ENCODE measurements at places on chromosomes 4 and X.

DNA sequence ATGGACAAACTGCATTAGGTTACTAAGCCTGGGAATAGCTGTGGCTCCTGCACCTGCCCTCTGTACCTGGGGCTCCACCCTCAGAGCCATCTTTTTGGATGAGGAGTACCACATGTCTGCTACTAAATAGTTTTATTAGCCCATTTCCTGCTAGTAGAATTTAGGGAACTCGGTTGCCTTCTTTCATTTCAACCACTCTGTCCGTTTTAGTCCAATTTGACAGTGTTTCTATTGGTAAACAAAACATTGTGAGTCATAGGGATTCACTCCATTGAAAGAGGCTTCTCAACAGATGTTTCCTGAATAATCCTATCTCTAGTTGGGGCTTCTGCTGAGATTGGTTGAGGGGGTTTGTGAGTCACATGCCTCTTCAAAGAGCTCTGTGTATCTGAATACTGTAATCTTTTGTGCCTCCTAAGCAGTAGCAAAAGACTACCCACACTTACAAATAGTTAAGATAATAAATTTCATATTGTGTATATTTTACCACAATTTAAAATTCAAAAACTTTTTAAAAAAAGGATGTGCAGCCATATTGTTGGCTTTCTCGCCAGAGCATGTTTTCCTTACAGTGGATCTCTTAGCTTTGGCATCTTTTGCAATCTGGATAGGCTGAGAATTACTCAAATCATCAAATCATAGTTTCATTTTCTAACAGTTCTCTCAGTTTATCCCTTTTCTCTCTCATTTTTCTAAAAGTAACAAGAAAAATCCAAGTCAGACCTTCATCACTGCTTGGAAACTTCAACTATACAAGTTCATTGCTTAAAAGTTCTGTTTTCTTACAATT, 9.9 kb downstream of the FAM200B start:
- DNase-seq: no peak

DNA sequence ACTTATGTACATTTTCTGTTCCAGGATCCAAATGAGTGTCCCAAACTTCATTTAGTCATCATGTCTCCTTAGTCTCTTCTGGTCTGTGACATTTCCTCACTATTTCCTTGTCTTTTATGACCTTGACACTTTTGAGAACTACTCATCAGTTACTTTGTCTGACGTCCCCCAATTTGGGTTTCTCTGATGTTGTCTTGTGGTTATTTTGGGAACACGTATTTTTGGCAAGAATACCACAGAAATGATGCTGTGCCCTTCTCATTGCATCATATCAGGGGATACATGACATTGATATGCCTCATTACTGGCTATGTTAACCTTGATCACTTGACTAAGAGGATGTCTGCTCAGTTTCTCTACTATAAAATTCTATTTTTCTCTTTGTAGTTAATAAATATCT, 308.8 kb downstream of the ZNF674 start:
- no peak for DNase-seq

GRCh38 chrX:73562458-73562857, 539 bp upstream of the CHIC1 start:
- DNase-seq: no peak

- no peak for DNase-seq
Measured at GRCh38 chr4:25896776-25897539, 17.1 kb upstream of the SMIM20 start.

DNA sequence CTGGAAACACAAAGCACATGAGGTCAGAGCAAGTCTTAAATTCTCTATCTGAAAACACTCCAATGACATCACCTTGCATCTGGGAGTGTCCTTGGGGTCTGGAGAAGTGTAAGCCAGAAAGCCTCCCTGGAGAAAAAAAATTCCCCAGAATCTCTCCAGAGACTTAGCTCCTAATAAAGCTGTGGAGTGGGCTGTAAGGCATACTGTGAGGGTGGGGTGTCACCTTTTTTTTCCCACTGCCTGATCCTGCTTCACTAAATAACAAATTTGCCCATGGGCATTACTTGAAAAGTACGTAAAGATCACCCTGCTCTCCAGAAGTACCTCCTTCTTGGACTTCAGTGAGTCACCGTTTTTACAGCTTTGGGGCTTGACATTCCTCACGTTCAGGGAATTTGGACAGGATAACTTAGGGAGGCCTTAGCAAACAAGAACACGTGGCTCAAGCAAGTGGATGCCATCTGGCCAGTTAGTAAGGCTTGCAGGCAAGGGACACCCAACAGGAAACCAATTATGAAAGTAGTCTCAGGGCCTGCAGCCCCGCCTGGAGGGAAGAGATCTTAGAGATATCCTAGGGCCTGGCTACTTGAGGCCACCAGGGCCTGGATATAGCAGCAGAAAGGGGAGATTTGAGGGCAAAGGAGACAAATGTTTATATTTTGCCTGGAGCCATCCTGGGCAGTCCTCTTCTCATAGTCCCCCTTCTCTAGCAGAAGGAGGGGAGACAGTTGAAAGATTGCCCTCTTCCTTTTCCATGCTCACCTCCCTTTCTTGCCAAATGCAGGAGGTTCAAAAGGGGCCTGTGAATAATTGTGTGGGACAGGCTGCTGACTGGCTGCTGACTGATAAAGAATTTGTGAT, 60.1 kb upstream of the PLAC1 start:
- no peak for DNase-seq

DNA sequence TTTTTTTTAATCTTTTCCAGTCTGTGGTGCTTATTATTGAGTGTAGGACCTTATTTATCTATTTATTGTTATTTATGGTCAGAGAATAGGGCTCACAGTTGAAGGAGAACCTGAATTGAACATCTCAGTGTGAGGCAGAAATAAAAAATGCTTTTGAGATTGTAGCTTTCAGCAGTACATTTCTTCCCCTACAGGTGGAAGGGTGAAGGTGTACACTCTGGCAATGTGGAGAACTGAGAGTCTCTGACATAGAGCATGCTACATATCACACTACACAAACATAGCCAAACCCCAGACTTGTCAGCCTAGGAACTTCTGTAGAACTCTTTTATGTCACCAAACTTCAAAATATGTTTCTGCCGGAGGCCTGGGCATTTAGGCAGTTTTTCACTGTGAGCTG, 140.2 kb downstream of the STIM2 start:
- DNase-seq: no peak

DNA sequence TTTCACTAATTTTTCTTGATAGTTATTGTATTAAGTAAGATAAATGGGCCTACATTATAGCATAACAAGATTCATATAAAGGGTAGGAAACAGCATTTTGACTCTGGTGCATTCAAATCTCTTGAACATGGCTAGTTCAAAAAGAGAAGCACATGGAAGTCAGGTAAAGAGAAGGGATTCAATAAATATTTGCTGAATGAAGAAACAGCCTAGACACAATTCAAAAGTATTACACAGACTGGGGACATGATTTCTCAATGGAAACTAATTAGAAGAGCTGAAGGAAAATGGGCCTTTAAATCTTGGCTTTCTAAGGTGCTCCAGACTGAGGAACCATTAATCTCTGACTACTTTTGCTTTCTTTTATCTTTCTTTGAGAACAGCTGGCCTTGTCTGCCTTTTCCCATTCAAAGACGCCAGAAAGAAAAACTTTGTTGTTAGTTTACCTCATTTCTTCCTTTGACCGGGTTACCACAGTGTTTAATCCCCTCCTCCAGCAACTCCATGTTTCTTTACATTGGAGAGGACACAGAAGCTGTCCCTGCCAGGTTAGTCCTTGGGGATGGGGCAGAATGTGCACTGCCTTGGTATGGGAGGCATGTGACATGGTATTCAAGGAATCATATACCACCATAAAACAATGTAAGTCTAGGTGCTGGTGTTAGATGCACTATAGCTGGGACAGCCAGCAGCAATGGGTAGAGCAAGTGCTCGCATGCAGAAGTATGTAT, 264.2 kb downstream of the CAMK2D start:
- DNase-seq: no peak

DNA sequence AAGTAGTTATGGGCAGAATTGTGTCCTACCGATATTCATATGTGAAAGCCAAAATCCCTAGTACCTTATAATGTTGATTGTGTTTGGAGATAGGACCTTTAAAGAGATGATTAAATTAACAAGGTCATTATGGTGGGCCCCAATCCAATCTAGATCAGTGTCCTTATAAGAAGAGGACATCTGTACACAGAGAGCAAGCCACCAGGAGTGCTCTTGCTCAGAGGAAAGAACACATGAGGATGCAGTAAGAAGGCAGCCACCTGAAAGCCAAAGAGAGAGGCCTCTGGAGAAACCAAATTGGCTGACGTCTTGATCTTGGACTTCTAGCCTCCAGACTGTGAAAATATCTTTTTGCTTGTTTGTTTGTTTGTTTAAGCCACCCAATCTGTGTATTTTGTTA, 1290.8 kb upstream of the PABPC4L start:
- DNase-seq: no peak

GRCh38 chrX:30864383-30864785, 24.7 kb downstream of the TAB3 start:
- DNase-seq: no peak

DNA sequence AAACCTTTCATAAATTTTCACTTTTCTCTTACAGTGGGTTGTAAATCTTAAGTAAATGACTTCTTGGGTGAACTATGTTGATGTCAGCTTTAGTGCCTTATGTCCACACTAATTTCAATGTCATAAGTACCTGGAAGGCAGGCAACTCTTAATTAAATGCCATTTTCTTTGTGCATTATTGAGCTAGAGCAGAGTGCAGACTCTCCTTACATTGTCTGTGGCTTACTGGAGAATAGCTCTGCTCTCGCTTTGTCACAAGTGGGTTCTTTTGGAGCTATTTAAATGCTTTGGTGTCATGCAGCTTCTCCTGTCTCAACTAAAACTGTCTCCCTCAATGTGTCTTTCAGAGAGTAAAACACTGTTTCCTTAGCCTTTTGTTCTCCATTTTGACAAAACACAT, 411.6 kb downstream of the STIM2 start:
- no peak for DNase-seq

GRCh38 chr4:156313497-156313896, 359.8 kb upstream of the CTSO start:
- no peak for DNase-seq

DNA sequence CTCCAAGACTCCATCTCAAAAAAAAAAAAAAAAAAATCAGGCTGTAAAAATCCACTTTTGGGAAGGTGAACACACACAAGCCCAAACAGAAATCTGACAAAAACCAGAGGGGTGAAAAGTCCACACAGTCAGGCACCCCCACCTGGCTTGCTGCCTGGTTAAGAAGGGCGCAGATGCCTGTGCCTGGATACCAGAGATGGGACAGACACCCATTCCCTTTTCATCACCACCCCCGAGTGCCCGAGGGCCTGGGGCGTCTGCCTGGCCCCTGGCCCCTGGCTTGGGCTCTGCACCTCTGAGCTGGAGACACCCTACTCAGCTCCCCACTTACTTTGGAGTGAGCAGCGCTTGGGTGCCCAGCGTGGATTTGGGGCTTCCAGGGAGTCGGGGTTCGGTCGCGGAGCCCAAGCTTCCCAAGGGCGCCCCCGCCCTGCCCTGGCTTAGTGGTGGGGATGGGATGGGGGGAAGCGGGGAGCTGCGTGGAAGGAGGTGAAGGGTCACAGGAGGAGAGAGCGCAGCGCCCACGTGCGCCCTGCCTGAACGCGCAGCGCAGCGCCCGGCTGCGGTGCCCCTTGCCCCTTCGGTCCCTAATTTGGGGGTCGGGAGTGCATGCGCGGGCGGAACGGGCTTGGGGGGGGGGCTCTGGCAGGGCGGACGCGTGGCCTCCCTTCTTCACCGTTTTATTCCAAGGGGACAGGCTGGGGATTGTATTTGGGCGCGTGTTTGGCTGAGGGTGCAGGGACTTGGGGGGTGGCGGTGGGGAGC, 11.3 kb downstream of the SHOX start:
- DNase-seq: no peak

DNA sequence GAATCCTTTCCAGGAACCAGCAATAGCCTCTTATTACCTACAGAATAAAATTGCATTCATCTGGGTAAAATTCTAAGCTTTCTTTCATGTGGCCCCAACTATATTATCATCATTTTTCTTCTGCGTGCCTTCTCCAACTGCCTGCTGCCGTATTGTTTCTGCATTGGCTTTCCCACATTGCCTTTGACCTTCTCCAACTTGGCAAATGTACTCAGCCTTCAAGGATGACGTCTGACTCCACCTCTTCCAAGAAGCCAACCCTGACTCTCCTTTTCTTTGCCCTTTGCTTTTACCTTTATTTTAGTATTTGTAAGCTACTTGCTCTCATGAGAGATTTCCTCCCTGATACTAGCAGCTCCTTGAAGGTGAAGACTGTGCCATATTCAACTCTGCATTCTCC, 200.4 kb upstream of the FAM9B start:
- no peak for DNase-seq

- DNase-seq: no peak
Measured at GRCh38 chrX:103253608-103254007, 1.3 kb downstream of the TCEAL8 start.

DNA sequence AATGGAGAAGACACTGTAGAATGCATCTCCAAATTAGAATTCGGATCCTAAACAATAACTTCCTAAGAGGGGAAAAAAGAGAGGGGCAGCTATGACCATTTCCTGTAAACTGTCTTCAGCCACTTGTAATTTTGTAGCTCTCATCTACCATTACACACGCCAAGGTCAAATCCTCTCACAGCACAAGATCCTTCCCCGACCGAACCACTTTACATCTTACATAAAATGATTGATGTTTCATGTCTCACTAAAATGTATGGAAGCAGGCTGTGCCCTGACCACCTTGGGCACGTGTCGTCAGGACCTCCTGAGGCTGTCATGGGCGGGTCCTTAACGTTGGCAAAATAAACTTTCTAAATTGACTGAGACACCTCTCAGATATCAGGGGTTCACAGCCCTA, 24.1 kb upstream of the PBDC1 start:
- DNase-seq: no peak

- no peak for DNase-seq
Measured at GRCh38 chr4:128868758-128869157, 59.3 kb downstream of the JADE1 start.

- no peak for DNase-seq
Measured at GRCh38 chrX:134548257-134549201, 88.6 kb downstream of the HPRT1 start.

DNA sequence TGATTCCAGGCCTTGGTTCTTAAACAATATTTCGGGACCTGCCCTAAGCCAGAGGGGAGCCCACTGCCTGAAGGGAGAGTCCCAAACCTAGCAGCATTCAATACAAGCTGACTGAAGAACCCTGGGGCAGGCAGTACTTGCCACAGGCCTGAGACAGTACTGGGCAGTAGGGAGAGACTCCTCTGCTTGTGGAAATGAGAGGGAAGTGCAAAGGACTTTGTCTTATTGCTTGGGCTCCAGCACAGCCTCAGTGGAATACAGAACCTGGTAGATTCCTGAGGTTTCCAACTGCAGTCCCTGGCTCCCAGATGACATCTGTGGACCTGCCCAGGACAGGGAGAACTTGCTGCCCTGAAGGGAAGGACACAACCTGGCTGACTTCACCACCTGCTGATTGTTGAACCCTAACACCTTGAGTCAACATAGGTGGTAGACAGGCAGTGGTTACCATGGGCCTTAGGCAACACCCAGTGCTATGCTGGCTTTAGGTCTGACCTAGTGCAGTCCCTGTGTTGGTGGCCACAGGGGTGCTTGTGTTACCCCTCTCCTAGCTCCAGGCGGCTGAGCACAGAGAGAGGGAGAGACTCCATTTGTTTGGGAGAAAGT, 20.3 kb upstream of the ABCG2 start:
- no peak for DNase-seq

- no peak for DNase-seq
Measured at GRCh38 chr4:15457406-15458201, 12.1 kb upstream of the CC2D2A start.
